ENCODE measurements at places on chromosomes 2 and 18.

DNA sequence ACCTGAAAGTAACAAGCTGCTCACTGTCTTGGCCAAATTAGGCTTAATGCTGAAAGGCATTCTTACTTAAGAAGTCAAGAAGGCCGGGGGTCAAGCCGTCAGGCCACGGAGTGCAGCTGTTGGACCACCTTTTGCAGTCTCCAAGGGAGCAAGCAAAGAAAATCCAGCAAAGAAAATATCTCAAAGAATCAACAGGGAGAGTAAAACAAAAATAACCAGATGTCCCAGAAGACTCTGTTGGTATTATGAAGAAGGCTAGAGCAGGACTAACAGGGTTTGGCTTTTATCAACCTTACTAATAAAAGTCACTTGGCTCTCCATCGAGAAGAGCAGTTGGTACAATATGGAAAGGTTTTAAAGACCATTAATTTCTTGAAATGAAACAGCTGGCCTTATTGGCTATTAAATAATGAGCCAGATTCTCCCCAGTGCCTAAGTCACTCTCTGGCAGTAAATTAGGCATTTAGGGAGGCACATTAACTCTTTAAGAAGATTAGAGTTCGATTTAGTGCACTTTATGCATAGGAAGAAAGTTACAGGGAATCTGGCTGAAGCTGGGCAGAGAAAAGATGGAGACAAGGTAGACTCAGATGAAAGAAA is 110.8 kb upstream of the NRP2 start:
- no peak for DNase-seq

DNA sequence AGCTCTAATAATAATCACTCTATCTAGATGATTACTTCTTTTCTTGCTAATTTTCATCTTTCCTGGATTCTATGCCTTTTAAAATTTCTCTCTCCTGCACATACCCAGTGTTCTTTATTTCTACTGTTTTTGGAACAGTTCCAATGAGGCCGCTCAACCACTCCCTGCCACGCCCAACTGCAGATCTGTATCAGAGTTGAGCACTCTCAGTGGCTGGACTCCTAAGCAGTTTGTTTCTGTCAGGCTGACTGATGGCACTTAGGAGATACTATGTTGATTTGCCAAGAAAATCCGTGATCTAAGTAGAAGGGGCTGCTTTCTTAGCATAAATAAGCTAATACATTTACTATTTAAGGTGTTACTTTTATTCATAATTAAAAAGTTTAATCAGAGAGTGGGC is 192.8 kb downstream of the ARHGAP15 start:
- DNase-seq = no peak

DNA sequence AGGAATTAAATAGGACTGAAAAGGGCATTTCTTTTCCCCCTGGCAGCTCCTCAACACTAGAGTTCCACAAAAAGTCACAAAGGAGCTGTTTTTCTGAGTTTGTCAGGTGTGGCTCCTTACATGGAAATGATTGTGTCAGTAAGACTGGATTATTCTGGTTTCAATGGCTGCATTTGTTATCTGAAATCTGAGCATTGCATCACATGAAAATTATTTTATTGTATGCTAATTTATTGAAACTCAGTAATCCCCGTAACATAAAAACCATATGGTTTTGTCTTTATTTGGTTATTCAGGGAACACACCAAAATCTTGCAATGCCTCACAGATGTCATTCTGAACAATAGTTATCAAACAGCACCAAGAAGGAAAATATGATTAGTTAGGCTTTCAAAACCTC is 439.7 kb upstream of the TNP1 start:
- DNase-seq = no peak

DNA sequence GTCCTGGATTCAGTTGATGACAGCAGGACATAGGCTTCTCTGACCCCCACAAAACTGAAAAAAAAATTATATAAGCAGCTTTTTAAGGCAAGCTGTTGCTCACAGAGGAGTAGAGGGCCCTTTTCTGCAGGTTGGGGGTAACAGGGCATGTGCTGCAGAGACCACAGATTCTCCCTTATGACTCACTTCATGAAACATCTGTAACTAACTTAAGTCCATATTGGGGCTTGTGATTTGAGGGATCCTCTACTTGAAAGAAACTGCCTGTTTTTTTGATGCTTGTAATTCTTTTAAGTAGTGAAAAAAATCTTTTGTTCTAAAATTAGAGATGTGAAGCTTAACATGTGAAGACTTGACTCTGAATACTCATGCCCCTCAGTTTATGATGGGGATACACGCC is 33.4 kb downstream of the XRCC5 start:
- no peak for DNase-seq

DNA sequence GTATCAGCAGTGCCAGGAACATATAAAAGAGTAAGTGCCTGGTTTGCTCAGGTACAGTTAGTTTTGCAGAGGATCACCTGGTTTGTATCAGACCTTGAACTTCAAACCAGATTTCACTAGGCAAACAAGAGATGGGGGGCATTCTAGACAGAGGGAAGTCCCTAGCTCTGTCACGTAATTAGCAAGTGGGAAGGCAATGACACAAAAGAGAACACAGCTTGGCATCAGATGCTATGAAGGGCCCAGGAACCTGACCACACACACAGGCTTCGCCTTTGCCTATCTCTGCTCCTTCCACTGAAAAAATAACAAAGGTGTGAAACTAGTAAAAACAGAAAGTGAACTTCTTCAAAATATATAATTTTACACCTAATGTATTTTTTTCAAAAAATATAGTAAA is 62.6 kb downstream of the CERKL start:
- no peak for DNase-seq

- no peak for DNase-seq
Measured at GRCh38 chr2:202508686-202509085, 126.1 kb upstream of the FAM117B start.

GRCh38 chr2:196884368-196884767 is 42.1 kb downstream of the PGAP1 start:
- no peak for DNase-seq

DNA sequence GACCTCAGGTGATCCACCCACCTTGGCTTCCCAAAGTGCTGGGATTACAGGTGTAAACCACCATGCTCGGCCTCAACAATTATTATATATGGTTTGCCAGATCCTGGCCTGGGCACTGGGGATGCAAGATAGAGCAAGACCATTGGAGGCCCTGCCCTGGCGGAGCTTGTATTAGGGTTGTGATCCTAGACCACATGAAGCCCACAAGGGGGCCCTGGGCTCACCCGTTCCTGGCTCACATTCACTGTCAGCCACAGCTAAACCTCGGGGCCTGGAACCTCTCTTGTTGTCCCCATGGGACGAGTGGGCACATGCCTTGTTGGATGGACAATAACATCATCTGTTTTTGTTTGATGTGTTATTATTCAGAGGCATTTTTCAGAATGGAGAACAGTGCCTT is 14.9 kb downstream of the HPCAL1 start:
- DNase-seq = no peak

Measured in T47D (cell line).